Activated naive CD4-positive, alpha-beta T cell treated with anti-CD3 and anti-CD28 coated beads, Interleukin-2, amount 10 ng/mL, durations not matched to agents 7 days and 5 days (primary cell): ENCODE measurements at places on chromosomes 5 and 9.

DNA sequence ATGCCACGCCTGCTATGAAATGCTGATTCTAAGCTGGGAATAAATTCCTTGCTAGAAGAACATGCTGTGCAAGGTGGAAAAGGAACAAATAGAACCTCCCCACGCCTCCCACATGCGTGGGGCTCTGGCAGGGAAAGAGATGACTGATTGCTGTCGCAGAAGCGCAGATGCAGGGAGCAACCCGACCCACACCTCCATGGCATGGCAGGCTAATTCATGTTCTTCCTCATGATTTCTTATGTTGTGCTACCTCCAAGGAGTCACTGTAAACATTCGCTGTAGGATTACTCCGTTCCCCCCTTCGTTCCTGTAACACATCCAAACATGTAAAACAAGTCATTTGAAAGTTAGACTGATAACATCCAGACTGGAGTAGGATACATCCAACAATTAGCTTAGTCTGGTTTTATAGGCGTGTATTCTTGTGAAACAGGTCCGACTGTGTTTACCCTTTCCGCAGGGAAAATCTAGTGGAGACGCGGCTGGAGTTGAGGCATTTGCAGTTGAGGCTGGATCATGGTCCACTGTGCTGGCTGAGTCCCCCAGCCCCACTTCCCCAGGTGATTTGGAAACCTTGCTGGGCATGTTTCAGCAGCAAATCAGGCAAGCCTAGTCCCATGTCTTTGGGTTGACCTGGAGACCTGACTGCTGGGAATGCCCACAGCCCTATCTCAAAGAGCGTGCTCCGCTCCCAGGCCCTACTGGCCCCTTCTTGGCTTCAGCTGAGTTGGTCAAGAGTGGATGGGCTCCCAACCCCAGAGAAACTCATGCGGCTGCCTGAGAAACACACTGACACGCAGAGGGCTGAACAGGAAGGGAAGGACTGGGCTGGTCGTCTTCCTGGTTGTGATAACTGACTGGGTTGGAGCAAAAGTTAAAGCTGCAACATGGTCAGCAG lies 24.8 kb upstream of the ANKRD33B start:
- DNase-seq, result no peak

DNA sequence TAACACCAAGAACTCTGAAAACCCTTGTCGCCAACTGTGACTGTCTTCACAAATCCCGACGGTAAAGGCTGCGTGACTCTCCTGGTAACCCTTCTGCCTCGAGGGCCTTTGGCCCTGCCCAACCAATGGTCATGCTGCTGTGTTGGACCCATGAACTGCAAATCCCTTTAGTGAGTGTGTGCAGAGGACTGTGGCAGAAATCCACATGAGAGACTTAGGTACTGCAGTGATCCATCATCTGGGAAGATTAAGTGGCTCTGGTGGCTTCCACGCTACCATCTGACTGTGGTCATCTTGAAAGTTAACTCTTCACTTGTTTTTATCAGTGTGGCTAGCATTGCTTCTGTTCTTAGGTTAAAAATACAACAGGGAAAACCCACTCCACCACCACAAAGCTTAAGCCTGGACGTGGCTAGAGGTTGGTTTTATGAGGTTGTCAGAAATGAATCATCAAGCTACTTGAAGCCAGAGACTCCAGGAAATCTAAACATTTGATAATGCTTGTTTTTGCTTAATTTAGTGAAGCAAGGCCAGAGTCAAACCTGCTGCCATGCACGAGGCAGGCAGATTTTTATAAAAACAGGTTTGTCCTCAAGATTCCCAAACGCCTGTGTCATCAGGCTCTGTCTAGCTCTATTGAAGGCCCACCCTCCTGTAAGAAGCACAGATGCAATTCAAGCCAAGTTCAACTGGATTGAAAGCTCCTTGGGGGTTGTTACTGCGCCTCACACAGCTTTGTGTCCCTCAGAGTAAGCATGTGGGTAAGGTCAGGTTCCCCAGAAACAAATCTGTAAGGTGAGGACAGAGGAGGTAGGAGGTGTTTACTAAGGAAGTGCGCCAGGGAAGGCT lies 52.7 kb upstream of the ERCC6L2 start:
- DNase-seq, result peak; percentile 42

DNA sequence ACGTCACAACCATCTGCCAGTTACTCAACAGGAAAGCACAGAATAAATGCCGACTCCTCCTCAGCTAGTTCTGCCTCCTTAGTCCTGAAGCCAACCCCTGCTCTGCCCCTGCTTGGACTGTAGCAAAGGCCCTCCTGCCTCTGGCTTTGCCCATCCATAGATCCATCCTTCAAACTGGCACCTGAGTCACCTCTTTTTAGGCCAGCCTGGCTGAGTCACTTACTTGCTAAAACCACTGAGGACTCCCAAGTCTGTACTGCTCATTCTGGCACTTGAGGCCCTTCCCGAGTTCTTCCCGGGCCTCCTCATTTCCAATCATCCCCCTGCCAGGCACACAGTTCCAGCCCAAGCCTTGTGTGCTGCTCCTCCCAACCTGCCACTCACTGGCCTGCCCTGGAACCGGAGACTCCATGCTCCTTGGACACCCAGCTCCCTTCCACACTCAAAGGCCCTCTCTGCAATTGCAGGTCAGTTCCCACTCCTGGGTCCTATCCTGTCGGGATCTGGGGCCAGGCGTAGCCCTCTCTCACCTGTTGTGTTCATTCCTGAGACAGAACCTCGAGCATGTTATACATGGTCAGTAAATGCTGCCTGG lies 220.1 kb downstream of the DAB2IP start:
- DNase-seq, result no peak

- no peak for DNase-seq
Observed at GRCh38 chr5:39411061-39411460, 13.7 kb downstream of the DAB2 start.

GRCh38 chr9:9045072-9045471 lies 1245.5 kb upstream of the DMAC1 start:
- DNase-seq, result no peak

DNA sequence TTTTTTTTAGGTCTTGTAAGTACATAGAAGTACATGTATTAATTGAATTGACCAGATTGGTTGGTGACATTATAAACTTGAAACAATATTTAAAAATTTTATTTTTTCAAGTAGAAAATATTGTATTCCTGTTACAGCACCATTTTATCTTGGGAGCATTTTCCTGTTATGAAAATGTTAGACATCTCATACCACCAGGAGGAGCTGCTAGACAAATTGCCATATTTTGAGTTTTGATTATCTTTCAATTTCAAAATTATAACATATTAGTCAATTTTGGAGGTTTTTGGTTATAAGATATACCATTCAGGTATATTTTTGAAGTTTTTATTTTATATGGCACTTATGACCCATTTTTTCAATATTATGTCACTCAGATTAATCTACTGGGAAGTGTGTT lies 84.4 kb downstream of the CNTLN start:
- DNase-seq, result no peak

GRCh38 chr5:73299665-73300336 lies 126.8 kb downstream of the TMEM174 start:
- no peak for DNase-seq

- no peak for DNase-seq
Observed at GRCh38 chr5:32331217-32331934, 18.6 kb upstream of the MTMR12 start.

DNA sequence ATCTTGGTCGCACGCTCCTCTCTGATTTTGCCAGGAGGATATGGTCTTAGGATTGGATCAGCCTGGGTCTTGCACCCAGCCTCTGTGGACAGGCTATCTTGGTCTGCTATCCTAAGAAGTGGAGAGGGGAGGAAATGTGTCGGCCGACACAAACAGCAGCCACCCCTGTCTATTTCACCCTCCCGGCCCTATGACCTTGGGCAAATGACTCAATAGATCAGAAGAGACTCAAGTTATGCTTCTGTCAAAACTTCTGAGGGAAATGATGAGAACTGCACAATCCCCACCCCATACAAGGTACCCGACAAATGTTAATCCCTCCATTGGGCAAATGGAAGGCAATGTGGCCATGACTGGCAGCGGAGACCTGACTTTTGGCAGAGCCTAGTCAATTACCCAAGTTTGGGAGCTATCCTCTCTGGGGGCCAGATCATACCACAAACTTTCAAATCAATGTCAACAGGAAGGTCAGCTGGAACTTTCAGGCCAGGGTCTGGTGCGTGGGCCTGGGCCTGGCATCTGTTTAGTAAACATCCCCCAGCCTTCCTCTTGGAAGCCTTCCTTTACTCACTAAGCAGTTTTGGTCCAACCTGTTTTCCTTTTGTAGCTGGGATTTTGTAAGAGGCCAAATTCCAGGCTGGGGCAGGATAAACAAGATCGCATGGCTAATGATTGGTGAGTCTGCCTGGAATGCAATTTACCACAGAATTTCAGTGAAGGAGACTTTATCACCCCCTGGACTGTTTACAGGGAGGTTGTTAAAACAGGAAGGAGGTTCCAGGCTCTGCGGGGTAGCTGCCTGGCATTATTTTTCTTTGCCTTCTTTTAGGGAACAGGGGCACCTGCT lies 64.2 kb upstream of the CPEB4 start:
- DNase-seq, result no peak

DNA sequence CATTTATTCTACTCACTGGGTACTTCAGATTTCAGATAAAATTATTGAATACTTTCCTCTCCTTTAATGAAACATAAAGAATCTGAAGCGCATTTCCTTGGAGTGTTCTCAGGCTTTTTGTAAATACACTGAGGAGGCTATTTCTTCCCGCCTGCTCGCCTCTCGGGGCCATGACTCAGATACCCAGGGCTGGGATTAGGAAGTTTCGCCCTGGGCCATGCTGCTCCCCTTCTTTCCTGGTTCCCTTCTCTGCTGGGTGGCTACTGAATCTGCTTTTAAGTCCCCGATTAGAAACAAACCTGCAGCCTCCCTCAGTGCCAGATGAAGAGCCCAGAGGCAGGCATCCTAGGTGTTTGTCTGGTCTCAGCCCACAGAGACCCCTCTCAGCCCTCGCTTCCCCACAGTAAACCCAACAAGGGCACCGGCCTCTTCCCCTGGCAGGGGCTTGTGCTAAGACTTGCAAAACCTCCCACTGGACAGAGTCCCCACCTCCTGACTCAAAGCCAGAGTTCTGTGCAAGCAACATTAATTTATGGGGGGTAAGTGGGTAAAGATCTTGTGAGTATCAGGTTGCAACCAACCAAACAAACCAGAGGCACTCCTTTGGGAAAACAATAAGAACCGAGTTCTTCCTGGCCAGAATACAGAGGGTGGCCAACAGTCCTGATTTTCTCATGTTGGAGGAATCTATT lies 30.7 kb upstream of the IRX1 start:
- no peak for DNase-seq

- DNase-seq, result no peak
Observed at GRCh38 chr5:150284311-150284710, 5.3 kb downstream of the CAMK2A start.

- no peak for DNase-seq
Observed at GRCh38 chr9:111691672-111692329, 30.4 kb downstream of the GNG10 start.

- no peak for DNase-seq
Observed at GRCh38 chr9:34446468-34446891, 11.9 kb downstream of the FAM219A start.

GRCh38 chr5:13780081-13780480 lies 164.4 kb downstream of the DNAH5 start:
- no peak for DNase-seq

GRCh38 chr5:149791881-149792280 lies 61.8 kb downstream of the PPARGC1B start:
- DNase-seq, result no peak

GRCh38 chr9:121399126-121399882 lies 29.3 kb upstream of the STOM start:
- no peak for DNase-seq

- DNase-seq, result no peak
Observed at GRCh38 chr5:115542086-115542485, 2.5 kb downstream of the FEM1C start.

DNA sequence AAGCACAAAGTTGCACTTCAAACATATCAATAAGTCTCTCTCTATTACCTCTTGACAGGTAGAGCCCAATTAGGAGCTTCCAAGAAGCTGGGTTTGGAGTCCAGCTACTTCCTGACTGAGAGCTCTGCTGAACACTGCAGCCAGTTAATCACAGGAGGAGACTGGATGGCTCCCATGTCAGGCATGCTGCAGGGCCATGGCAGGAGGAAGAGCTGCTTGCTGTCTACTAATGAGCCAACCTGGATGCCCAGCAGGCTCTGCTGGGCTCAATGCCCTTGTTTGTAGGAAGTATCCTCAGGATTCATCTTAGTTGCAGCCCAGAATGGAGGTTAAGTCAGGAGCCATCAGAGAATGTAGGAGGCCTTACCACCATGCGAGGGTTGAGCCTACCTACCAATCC lies 91.9 kb downstream of the TMEM215 start:
- DNase-seq, result no peak

DNA sequence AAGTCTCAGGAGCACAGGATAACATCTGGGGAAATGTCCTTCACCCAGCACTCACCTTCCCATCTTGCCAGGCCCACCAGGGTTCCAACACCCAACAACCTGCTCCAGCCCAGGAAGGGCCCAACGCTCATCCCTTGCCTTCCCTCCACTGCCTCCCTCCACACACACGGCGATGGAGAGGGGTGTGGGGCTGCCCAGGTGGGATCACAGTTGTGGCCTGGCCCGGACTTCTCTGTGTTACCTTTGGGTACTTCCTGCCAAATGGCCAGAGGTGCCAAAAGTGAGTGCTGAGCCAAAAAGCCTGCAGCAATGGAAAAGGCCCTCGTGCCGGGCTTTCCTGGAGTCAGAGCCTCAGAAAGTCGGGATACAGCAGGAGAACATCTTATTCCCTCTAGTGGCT lies 15.6 kb upstream of the TDRD7 start:
- no peak for DNase-seq

DNA sequence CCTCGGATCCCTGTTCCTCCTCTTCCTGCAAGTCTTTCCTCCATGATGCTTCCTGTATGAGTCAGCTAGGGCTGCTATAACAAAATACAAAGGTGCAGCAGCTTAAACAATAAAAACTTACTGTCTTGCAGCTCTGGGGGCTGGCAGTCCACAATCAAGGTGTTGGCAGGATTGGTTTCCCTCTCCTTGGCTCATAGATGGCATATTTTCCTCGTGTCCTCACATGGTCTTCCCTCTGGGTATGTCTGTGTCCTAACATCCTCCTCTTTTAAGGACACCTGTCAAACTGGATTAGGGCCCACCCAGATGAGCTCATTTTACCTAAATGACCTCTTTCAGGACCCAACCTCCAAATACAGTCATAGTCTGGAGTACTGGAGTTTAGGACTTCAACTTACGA lies 117.5 kb downstream of the MED10 start:
- no peak for DNase-seq

DNA sequence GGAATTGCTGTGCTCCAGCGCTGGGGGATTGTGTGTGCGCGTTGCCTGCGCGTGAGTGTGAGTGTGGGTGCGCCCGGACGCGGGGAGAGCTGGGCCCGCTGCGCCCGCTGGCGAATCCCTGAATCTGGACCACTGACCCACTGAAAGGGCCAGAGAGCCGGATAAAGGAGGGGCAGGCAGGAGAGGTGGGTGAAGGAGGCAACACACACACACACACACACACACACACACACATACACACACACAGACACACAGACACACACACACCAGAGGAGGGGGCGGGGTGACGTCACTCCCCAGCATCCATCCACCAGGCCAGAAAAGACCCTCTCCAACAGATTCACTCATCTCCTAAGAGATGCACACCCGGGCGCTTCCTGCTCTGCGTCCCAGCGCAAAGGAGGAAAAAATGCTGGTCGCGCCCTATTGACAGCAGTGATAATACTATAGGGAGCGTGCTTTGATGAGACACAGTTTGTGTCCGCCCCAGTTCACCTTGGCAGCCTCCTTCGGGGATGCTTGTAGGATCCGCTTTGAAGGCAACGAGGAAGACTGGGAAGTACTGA lies 1059.1 kb upstream of the DMAC1 start:
- no peak for DNase-seq
